ENCODE measurements at places on chromosomes 5 and 9. TPM values are rescaled to one million over a fixed set of nuclear protein-coding genes. Genes with fewer than 3 reads are reported as not detected.

The P4HA2 gene
- total RNA-seq: 11.2 TPM

The ADGRD2 gene
- total RNA-seq: not detected

The IFNA21 gene
- total RNA-seq: not detected

The SHISAL2B gene
- not detected for total RNA-seq

DNA sequence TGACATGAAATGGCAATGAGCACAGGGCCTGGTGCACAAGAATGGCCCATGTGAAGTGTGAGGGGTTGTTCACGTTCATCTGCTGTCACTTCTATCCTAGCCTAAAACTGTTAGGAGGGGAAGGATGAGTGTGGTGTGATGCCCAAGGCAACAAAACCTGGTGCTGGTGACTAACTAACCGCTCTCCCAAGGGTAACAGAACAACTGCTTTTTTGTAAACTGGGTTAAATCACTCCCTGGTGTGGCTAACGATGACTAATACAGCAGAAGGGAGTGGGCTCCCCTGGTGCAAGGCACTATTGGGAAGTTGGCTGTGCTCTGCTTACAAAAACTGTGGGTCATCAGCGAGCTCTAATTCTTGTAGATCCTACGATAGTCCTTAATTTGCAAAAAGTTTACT is 103.2 kb upstream of the VCAN start:
- DNase-seq: no peak

GRCh38 chr5:36054647-36055046 is 12.0 kb downstream of the UGT3A2 start:
- DNase-seq: no peak

GRCh38 chr9:127776195-127776923 is 2.1 kb downstream of the SH2D3C start:
- no peak for DNase-seq

DNA sequence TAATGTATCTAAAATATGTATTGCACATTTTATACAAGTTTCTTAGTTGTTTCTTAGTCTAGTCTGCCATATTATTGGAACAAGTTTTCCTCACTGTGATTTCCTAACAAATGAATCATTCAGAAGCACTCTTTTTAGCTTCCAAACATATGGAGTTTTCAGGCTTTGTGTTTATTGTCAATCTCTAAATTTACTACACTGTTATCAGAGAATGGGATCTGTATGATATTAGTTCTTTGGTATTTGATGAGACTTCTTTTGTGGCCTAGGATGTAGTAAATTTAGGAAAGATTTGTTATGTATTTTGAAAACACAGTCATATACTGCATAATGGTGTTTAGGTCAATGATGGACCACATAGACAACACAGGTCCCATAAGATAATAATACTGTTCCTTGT is 25.7 kb downstream of the SREK1IP1 start:
- DNase-seq: no peak

DNA sequence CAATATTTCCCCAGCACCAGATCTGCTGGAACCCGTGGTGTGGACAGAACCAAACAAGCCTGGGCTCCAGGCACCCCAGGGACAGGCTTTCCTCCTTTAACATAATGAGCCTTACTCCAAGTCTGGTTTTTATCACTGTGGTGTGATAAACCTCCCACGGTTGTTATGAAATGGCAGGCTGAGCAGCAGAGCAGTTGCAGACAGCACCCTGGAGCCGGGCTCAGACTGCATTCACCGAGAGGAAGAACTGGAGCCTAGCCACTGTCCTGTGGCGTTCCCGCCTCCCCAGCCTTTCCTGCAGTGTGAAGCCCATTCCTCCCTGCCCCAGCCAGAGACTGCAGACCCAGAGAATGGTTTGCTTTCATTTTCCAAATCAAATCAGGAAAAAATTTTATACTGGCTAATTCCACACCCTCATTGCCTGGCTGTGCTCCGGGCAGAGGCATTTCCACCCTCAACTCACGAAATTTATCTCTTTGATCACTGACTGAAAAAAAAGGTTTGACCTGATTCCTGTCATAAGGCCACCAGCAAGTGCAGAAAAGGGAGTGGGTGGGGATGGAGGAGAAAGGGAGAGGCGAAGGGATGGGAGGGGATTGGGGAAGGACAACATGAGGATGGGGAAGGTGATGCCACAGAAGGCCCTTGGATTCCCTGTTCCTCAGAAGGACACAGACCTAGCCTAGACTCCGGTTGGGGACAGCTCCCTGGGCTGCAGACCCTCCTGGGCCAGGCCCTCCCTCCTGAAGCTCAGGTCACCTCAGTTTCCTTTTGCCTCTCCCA is 18.9 kb downstream of the IPPK start:
- DNase-seq: peak; percentile 75

GRCh38 chr5:177535125-177535524 is 18.4 kb upstream of the DDX41 start:
- no peak for DNase-seq

DNA sequence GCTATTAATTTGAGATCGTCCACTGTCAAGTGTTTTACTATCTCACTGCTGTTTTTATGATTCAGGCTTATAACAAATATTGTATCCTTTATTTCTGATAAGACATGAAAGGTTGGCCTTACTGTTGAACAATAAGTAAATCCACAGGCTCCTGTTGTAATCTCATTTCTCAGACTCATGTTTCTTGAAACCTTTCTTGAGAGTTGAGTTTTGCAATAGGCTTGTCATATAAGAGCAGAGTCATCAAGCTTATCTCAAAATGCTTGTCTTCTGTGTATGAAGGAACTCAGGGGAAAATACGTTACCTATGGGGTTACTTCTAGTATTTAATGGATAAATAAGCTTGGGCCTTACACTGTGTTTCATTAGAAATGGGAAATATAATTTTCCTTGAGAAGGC is 9.2 kb upstream of the TLX3 start:
- no peak for DNase-seq
